ENCODE measurements at places on chromosomes 16 and 17.

DNA sequence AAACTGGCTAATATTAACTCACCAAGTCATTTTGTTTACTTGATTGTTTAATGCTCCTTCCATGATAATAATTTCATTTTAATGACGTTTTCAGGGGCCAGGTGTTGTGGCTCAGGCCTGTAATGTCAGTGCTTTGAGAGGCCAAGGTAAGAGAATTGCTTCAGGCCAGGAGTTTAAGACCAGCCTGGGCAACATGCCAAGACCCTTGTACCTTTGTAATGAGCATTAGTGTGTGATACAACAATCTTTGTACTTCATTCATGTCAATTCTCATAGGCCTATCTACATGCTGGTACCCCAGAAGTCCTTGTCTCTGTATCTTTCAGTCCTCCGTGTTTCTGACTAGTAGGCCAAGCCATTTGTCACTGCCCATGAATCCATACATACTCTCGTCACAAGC lies 296.9 kb downstream of the ZFHX3 start:
- DNase-seq, result no peak

DNA sequence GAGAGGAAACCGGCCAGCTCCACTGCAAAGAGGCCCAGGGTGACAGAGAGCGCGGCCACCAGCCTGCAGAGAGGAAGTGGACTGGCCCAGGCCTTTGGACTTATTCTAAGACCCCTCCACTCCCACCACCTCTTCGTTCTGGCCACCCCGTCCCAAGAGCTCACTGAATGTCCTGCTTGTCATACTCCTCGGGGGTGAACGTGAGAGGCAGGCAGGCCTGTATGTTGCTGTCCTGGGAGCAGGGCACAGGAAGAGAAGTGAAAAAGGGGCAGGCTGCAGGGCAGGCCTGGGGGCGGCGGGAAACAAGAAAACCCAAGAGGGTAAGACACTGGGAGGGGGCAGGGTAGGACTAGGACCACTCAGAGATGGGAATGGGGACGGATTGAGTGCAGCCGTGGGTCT lies 384 bp downstream of the TMEM107 start:
- DNase-seq, result no peak

- DNase-seq, result no peak
Measured at GRCh38 chr17:42868338-42868737, 17.3 kb downstream of the AOC3 start.

- DNase-seq, result no peak
Measured at GRCh38 chr16:87288753-87289362, 28.3 kb downstream of the C16orf95 start.

DNA sequence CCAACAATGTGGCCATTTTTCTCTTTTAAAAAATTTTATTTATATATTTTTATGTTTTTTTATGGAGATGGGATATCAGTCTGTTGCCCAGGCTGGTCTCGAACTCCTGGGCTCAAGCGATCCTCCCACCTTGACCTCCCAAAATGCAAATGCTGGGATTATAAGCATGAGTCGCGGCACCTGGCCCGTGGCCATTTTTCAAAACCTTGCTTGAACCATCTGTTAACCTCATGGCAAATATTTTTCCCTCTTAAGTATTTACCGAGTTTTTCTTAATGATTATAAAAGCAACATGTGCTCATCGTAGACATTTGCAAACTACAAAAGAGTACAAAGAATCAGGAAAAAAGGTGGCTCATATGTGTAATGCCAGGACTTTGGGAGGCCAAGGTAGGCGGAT lies 127.6 kb downstream of the ABCC6 start:
- no peak for DNase-seq

Measured in 8988T (cell line).